ENCODE measurements at places on chromosomes 1 and 21.

DNA sequence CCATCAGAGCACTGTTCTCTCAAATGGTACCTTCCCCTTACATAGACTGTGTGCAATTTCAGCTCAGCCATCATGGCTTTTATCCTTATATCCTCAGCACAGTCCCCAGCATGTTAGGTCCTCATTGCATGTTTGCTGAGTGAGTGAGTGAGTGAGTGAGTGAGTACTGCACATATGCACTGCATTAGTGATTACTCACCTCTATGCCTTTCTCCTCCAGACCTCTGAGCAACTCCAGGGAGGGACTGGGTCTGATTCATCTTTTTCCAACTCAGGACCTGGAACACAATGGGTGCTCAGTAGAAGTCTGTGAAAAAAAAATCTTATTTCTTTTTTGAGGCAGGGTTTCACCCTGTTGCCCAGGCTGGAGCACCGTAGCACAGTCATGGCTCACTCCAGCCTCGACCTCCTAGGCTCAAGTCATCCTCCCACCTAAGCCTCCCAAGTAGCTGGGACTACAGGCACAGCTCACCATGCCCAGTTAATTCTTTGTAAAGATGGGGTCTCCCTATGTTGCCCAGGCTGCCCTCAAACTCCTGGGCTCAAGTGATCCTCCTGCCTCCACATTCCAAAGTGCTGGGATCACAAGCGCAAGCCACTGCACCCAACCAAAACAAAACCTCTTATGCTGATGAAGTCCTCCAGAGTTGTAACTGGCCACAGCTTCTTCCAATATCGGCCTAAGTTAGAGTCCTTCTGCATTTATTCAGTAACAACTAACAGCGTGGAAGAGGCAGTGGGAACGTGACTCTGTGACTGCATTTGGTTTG lies 23.7 kb downstream of the RNU5D-1 start:
- no peaks in the 10 kb centered on the region for H3K36me3 ChIP-seq
- no peak overlapping the region for H3K4me3 ChIP-seq
- peaks cover 14% of the 10 kb centered on the region for H3K4me1 ChIP-seq
- H3K27me3 ChIP-seq, result no peaks in the 10 kb centered on the region

DNA sequence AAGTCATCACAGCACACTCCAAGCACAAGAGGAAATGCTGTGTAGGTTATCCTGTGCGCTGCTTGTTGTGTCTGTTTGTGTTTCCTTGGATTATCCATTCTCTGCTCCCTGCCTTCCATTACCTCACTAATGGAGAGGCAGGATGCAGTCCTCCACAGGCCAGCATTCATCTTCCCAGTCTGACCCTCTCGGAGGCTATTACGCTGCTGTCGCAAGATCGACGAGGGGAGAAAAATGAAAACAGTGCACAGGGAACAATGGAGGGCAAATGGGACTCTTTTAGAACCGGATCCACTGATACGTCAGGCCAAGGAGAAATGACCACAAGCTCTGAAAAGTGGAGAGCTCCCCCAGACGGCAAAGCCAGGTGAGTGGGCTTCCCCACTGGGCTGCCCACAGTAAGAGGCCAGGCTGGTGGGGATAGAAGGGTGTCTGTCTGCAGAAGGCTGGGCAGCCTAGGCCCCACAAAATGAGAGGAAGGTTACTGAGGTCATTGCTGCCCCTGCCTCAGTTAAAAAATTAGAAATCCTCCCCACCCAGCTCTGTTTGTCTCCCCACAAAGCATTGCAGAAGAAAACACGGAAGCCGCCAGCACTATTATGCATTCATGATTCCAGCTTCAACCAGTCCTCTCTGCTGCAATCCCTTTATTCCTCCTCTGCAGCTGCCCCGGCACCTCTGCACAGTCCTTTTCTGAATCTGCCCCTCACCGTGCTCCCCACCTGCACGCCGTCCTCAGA lies 21.7 kb downstream of the LRRN2 start:
- no peak overlapping the region for H3K27ac ChIP-seq
- H3K36me3 ChIP-seq, result no peaks in the 10 kb centered on the region
- no peak for DNase-seq
- H3K27me3 ChIP-seq, result peaks cover 3% of the 10 kb centered on the region
- H3K4me3 ChIP-seq, result no peak overlapping the region
- no peaks in the 10 kb centered on the region for H3K4me1 ChIP-seq

- 0 out of 2 replicates have a peak, but pooled peaks cover 2% of the 10 kb centered on the region for H3K36me3 ChIP-seq
- H3K27ac ChIP-seq, result no peak overlapping the region
- H3K27me3 ChIP-seq, result no peaks in the 10 kb centered on the region
- DNase-seq, result no peak
- H3K4me3 ChIP-seq, result no peak overlapping the region
- peaks cover 5% of the 10 kb centered on the region for H3K4me1 ChIP-seq
Measured at GRCh38 chr1:54335011-54335754, 71.0 kb downstream of the SSBP3 start.

GRCh38 chr1:32112806-32113375 lies 5.0 kb downstream of the KPNA6 start:
- peaks cover 21% of the 10 kb centered on the region for H3K4me1 ChIP-seq
- no peak overlapping the region for H3K27ac ChIP-seq
- no peaks in the 10 kb centered on the region for H3K36me3 ChIP-seq
- no peaks in the 10 kb centered on the region for H3K27me3 ChIP-seq
- no peak for DNase-seq
- H3K4me3 ChIP-seq, result no peak overlapping the region
